ENCODE measurements at places on chromosomes 13 and 19.

GRCh38 chr13:30726192-30726591, 9.2 kb upstream of the ALOX5AP start:
- DNase-seq, result no peak

GRCh38 chr19:51726049-51726448, 2.3 kb upstream of the HAS1 start:
- no peak for DNase-seq

DNA sequence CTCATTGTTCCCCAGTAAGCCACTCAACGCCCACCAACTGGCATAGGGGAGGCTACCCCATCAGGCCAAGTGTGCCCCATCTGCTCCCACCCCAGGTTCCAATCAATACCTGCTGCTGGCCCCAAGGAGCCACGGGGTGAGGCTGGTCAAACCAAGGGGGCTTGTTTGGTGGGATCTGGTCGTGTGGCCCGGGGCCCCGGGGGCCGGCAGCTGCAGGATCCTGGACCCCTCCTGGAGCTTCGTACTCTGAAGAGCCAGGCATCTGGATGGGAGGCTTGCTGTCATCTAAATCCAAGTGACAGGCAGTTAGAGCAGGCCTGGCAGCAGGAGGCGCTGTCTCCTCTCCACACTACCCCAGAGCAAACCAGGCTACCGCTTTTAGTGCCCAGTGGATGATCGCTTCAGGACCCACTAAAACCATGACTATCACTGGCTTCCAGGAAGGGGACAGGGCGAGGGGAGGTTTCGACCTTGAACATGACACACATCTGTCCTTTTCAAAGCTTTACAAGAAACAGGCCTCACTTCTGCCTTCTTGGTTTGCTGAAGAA, 14.2 kb downstream of the CHERP start:
- no peak for DNase-seq

DNA sequence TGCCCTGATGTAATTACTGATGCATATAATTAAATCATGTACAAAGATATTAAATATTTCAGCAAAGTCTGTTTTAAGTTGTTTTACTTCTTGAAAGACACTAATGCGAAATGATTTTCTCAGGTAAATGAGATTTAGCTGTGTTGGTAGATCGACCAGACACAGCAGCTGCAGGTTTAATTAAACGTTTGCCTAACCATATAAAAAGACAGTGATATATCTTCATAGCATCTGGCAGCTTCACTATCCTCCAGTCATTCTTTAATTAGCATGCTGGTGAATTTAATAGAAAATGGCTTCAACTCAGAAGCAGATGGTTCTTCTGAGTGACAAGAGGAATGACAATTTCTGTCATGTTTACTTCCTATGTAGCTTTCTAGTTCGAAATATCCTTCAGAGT, 69.3 kb downstream of the NHLRC3 start:
- DNase-seq, result no peak

DNA sequence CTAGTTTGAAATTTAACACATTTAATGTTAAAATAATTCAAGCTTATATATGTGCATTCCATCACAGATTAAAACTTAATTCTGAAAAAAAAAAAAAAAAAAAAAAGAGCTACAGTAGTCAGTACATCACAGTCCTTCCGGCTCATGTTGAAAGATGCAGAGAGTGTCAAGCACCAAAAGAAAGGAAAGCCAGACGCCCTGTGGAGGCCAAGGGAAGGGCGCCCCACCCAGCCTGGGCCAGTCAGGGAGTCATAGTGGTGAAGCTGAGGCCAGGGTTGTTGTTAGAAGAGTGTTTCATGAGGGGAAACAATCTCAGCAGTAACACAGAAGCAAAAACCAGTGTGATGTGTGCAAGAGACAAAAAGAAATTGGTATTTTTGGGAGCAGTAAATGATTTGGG, 375.3 kb downstream of the MTUS2 start:
- DNase-seq, result no peak

DNA sequence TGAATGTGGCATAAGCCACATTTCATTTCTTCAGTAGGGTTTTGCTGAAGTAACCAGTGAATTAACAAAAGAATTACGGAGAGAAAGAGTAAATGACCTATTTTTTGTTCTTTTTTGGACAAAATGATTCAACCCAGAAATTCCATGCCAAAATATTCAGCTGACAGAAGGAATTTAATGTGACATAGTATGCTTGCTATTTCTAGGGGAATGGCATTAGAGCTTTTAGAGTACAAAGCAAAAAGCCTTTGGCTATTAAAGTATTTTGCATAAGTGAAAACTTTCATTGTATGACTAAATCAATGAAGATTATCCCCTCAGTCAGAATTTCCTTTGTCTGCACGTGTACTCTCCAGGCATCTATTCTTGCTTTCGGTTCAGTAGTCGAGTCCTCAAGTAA, 465.3 kb downstream of the COG6 start:
- no peak for DNase-seq

- no peak for DNase-seq
Measured at GRCh38 chr13:77894743-77895142, 23.9 kb downstream of the EDNRB start.

DNA sequence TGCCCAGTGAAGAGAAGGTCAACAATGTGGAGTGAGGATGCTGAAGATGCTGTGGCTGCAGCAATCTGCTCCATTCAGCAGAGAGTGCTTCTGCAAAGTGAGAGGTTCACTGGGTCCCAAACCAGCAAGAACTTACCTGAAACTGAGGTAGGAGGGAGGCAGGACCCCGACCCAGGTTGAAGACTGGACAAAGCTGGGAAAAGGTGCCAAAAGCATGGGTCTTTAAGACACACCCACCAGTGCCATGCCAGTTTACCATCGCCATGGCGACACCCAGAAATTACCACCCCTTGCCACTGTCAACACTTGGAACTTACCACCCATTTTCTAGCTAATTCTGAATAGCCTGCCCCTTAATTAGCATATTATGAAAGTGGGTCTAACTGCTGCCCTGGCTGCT, 70.7 kb downstream of the RGCC start:
- DNase-seq, result no peak

- no peak for DNase-seq
Measured at GRCh38 chr13:92256211-92256610, 857.8 kb downstream of the GPC5 start.

GRCh38 chr13:42215578-42216421, 56.2 kb upstream of the AKAP11 start:
- no peak for DNase-seq

- peak; percentile 98 for DNase-seq
Measured at GRCh38 chr13:99200432-99201167, at the start of gene UBAC2. TSS of gene UBAC2 (plus strand) at chr13:99200854. CDS start at chr13:99200909, 55 bp downstream.
